ENCODE measurements at places on chromosomes 5 and 9.
A peak's percentile ranks its signal among the peaks of the same experiment; 100 is the strongest.

DNA sequence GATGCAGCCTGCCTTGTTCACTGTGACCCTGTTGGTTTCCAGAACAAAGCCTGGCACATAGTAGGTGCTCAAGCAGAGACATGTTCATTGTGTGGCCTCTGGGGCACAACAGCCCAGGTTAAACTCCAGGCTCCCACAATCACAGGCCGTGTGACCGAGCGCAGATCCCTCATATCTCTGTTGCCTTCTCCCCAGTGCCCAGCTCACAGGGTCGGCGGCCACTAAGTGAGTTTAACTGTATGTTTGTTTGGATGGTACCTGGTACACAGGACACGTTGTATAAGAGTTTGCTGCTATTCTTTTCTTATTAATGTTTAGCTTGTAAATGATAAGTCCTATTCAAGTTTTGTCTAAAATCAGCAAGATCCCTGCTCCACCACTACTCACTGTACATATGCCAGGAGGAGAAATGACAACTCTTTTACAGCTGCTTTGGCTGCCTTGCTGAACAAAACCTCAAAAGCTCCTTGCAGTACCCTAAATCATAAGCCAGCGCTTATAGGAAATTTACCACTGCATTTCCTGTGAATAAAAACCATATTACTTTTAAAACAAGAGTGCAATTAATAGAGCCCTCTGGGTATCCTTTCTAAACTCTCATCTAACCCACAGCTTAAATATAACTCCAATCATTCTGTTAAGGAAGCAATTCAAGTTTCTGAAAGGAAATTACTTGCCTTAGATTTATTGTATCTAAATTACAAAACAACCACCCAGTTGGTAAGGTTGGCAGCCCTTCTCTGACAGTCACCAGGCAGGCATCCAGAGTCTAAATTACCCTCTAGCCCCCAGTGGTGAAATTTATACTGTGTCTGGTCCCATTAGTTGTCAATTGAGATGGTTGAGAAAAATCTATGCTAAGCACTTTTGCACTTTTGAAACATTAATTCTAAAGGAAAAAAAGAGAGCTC, 379.4 kb downstream of the SEMA5A start:
- DNase-seq = no peak

GRCh38 chr5:38259062-38259808, 876 bp downstream of the EGFLAM start:
- DNase-seq = no peak

- DNase-seq = peak; percentile 93
Measured at GRCh38 chr9:34126207-34127034, at the start of gene DCAF12. Gene DCAF12, minus strand, starts transcription at chr9:34126698. Its CDS starts 267 bp downstream, at chr9:34126431.

DNA sequence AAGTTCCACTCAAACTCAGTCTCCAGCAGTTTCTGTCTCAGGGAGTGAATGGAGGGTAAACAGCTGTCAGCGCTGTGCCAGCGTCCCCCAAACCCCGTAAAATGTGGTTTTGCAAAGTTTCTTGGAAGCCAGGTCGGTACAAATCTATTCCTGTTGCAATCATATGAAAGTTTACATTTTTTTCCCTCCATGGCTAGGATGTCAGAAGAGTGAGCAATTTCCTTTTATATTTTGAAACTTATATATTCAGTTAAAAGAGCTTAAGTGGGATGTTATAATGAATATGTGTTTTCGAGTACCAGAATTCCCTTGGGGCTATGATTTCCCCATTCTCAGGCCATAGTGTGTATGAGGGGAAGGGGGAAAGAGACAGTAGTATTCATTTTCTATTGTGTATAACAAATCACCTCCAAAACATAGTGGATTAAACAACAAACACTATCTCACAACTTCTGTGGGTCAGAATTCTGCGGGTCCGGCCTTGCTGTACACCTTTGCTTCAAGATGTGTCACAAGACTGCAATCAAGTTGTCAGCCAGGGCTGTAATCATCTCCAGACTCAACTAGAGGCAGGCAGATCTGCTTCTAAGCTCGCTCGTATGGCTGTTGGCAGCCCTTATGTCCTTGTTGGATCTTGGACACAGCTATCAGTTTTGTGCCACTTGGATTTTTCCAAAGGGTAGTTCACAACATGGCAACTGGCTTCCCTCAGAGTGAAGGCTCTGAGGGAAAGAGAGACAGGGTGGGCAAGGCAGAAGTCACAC, 107.4 kb downstream of the SNX18 start:
- no peak for DNase-seq

DNA sequence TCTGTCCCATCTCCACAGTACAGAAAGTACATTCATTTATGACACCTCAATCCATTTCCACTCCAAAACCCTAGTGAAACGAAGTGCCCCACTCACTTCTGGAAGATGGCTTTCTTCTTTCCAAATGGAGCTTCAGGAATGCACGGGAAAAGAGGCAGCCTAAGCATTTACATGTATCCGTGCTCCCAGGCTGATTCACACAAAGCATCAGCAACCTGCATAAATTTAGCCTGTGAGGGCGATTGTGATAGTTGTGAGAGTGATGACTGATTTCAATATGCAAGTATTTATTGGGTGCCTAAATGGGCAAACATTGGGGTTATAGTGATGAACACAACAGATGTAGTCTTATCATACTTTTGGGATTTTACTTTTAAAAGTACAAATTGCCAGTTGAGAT, 86.6 kb downstream of the PLPPR1 start:
- DNase-seq = no peak

GRCh38 chr9:125752070-125752628, 5.0 kb downstream of the PBX3 start:
- DNase-seq = peak; percentile 21

DNA sequence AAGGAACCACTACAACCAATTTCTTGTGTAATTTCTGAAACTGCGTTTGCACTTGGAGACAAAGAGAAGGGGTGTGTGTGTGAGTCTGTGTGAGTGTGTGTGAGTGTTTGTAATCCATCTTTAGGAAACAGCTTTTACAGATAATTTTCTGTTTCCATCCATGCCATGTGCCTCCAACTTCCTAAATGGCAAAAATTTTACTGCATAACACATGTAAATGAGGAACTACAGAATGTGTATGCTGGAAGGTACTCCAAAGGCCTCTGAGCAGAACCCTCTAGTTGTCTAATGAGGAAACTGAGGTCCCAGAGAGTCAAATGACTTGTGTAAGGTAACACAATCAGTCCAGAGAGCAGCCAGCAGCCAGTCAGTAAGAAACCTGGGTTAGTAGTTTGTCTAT, 20.8 kb downstream of the MAMDC2 start:
- no peak for DNase-seq

DNA sequence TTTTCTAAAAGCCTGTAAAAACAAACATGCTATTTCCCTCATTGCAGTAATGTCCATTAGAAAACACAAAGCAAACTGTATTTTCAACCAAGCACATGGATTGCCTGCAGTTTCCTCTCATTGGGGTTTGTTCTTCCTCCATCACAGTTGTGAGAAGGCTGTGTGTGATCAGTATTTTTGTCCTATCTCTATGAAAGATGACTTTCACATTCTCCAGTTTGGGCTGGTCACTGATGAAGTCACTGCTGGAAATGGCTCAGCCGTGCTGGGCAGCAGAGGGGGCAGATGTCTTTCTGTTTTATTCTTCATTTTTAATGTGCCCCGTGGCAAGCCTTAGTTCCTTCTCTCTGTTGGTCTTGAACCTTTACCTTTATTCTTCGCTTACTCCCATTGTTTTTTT, 288.9 kb upstream of the MPDZ start:
- peak; percentile 5 for DNase-seq

DNA sequence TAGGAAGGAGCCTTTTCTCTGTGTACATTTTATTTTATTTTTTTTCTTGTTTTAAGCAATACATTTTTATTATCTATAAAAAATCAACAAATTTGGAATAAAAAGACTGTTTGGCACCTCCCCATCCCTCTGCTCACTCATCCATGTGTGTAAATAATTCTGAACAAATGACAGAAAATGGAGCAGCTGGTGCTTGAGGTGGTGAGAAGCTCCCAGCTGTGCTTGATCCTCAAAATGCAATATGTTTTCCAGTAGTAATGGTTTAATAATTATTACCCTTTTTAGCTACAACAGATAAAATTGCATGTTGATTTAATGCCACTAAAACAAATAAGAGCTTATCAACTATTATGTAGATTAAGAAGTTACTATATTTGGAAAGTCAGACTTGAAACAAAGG, 132.5 kb downstream of the CDH18 start:
- DNase-seq = no peak

- DNase-seq = no peak
Measured at GRCh38 chr5:71839096-71839884, 120.2 kb downstream of the CARTPT start.

DNA sequence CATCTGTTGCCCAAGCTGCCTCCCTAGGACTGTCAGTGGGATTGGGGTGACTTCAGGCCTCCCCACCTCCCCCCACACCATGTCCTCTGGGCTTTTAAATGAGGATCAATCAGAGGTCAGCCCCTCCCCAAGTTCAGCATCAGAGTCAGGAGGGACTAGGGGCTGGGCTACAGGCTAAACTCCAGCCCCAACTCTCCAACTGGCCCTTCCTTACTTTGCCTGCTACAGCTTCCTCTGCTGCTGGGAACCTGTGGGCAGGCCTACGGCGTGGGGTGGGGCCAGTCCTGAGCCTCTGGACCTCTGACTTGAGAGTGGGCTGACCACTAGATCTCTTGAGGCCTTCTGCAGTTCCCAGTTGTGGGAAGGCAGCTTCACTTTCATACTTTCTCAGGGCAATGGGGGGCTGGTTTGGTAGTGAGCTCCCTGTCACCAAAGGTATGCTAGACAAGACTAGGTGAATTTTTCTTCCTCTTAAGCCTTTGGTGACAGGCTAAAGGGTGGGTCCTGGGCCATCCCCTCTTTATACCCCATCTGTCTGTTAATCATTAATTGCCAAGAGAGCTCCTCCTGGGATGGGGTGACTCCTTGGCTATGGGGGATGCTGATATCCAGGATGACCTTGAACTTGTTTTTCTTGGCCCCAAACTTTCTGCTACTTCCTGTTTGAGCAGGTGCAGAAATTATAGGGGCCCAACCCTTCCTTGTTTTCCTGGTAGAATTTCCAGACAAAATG, 10.8 kb upstream of the DAB2IP start:
- DNase-seq = no peak

- no peak for DNase-seq
Measured at GRCh38 chr9:115715666-115716065, 437.9 kb upstream of the PAPPA start.

DNA sequence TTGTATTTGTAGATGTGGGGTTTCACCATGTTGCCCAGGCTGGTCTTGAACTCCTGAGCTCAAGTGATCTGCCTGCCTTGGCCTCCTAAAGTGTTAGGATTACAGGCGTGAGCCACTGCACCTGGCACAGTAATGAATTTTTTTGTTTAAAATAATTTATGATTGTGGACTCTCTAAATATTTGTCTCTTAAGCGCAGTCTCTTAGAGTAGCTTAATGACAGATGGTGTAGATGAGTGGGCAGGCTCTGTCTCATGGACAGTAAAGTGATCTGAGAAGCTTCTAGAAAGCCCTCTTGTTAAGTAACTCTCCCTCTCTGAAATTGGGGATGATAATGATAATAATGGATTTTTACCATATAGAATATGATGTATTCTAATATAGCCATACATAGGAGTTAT, 47.5 kb upstream of the KIAA1958 start:
- no peak for DNase-seq

DNA sequence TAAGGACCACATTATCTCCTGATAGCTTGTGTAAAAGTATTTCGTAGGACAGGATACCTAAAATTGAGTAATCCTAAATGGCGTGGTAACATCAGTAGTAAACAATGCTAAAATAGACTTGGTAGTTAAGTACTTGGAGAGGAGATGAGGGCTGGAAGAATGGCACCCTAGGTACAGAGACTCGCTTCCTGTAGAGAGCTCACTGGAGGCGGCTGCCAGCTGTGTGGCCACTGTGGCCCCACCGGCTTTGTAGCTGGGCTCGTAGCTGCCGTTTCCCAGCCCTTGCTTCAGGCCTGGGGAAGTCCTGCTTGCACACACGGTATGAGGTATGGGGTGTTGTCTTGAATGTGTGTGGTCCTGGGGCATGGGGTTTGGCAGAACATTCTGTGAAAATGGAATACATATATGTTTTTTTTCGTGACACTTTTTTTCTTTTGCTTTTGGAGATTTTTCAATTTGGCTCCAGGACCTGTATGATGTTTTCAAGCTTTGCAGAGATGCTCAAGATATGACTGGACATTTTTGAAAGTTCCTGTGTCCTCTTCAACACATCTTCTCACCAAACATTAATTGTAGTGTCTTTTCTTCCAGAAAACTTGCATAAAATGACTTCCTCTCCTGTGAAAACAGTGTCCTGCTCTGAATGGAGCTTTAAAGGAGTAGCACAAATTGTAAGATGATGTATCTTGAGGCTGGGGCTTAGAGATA, 58.0 kb downstream of the RCL1 start:
- DNase-seq = no peak

- peak; percentile 55 for DNase-seq
Measured at GRCh38 chr9:14209399-14210345, 104.3 kb downstream of the NFIB start.

- DNase-seq = no peak
Measured at GRCh38 chr5:149944666-149945065, at the start of gene PDE6A. Gene PDE6A, minus strand, starts transcription at chr5:149944793. Its CDS starts 120 bp downstream, at chr5:149944673.

GRCh38 chr5:128193665-128194390, 110.3 kb downstream of the SLC12A2 start:
- no peak for DNase-seq

GRCh38 chr5:9924614-9925013, 294.5 kb upstream of the TAS2R1 start:
- peak; percentile 96 for DNase-seq

DNA sequence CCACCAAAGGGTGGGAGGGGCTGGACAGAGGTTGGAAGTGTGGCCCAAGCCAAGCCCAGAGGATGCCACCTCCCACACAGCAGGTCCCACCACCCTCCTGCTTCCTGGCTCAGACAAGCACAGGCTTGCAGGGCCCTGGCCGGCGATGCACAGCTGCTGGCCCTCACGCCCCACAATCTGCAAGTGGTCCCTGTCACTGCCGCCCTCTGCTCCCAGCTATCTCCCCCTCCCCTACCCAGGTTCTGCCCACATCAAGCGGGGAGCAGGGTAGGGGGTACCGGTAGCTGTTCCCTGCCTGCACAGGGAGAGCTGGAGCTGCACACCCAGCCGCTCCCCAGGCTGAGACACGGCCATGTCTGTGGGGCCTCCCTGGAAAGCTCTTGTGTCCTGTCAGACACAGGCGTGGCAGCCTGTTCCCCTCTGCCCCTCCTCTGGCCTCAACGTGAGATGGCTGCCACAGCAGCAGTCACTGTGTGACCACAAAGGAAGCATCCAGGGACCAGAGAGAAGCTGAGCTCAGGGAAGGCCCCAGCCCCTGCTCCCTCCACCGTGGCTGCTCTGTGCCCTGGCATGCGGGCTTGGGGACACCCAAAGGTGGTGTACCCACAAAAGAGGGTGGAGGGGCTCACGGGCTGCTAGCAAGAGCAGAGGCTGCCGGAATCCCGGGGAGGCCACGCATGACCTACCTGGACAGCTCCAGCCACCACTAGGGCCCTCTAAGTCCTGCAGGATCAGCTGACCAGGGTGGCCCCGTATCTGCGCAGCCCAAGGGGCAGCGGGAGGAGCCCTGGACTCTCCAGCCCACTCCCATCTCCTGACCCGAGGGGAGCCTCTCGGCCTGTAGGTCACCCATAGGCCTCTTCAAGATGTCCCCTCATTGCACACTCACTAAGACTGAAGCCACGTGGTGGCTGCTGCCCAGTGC, 10.9 kb upstream of the ZDHHC11 start:
- DNase-seq = no peak
